ENCODE measurements at places on chromosomes 2 and 18.

DNA sequence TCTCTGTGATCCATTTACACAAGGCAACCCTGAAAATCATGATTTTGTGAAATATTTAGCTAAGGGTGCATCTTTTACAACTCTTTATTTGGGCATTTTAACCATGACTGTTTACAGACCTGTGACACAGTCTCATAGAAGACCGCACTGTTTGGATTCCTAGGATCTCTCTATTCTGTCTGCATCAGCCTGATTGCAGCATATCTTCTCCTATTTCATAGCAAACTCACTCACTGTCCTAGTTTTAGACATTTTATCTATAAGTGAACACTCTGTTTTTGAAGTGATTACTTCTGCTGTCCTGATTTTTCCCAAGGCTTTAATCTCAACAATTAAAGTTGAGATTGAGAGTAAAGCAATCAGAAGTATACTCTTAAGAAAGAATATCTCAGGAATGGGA is 56.2 kb downstream of the CAVIN2 start:
- no peak for DNase-seq

DNA sequence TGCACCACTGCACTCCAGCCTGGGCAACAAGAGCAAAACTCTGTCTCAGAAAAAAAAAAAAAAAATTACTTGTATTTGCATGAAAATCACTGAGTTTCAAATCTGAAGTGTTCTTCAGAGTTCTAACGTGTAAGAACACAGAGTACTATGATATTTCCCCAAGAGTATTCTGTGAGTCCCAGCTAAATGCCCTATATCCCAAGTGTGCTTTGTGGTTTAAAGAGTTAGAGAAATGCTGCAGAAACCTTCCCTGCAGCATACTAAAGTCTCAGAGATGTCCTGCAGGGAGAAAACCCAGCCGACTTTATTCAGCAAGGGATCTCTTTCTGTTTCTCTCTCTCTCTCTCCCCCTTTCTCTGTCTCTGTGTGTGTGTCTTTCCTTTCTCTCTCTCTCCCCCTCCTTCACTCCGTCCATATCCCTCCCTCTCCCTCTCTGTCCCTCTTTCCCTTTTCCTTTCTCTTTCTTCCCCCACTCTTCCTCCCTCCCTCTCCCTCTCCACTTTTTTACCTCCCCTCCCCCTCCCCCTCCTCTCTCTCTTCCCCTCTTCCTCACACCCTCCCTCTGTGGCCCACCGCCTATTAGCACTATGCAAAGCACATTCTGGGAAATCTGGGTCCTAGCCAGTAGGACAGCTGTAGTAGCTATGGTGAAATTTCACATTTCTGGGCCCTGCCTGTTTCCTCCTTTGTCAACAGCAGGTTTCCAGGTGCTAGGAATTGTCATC is 54.2 kb downstream of the ACTR2 start:
- no peak for DNase-seq

GRCh38 chr2:211900000-211900399 is 638.6 kb downstream of the ERBB4 start:
- DNase-seq = no peak

DNA sequence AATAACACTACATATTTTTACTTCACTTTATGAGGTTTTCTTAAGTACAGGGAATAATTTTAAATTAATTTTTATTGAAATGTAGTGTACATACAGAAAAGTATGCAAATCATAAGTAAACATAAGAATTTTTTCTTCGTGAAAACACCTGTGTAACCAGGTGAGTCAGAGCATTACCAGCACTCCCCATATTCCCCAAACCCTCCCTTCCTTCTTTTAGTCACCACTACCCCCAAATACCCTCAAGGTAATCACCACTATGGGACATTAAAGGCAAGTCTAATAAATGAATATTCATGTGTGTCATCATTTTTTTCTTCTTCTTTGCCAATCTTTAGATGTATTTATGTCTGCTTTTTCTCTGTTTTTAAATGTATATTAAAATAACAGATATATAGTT is 139.9 kb upstream of the LTBP1 start:
- DNase-seq = no peak

GRCh38 chr2:144456680-144457079 is 63.2 kb downstream of the ZEB2 start:
- DNase-seq = peak; percentile 68

GRCh38 chr2:191299010-191299409 is 53.8 kb downstream of the MYO1B start:
- DNase-seq = no peak

DNA sequence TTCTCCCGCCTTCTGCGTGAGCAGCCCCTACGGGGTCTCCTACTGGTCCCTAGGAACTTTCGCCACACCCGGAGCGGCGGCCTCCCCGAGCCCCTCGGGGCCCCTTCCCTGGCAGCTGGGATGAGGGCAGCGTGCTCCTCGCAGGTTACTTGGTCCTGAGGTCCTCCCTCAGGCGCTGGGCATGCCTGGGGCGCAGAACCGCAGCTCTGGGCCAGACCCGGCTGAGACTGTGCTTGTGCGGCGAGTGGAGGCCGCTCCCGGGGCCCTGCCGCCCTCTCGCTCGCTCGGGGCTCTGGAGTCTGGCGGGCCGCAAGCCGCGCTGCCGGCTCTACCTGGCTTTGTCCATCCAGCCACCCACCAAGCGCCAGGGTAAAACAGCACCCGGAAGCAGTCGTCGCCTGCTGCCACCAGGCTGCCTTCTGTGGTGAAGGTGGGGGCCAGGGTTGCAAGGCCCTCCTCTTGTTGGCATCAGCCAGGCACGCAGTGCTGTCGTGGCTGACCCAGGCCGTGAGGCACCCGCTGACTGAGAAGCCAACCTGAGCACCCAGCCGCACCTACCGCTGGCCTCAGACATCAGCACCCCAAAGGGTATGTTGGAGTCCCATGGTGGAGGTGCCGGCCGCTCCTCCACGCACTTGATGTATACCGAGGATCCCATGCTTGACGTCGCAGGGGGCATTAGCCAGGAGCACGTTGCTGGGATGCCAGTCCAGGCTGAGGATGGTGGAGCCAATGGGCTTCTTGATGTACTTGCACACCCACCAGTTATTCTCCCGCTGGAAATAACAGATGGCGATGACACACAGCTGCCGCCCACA is 46.1 kb upstream of the PTH2R start:
- no peak for DNase-seq

DNA sequence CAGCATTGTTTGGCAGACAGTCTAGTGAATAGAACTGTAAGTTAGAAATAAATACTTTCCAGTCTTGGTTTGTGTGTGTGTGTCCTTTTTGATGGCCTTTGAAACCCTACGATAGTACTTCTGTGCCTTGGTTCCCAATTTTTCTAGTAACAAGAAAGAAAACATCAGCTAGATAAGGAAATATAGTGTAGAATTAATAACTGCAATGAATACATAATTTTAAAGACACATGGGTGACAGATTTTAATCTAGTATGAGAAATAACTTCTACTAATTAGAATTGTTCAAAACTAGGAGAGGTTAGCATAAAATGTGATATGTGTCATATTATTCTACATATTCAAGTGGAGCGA is 44.5 kb upstream of the NEMP2 start:
- DNase-seq = no peak

DNA sequence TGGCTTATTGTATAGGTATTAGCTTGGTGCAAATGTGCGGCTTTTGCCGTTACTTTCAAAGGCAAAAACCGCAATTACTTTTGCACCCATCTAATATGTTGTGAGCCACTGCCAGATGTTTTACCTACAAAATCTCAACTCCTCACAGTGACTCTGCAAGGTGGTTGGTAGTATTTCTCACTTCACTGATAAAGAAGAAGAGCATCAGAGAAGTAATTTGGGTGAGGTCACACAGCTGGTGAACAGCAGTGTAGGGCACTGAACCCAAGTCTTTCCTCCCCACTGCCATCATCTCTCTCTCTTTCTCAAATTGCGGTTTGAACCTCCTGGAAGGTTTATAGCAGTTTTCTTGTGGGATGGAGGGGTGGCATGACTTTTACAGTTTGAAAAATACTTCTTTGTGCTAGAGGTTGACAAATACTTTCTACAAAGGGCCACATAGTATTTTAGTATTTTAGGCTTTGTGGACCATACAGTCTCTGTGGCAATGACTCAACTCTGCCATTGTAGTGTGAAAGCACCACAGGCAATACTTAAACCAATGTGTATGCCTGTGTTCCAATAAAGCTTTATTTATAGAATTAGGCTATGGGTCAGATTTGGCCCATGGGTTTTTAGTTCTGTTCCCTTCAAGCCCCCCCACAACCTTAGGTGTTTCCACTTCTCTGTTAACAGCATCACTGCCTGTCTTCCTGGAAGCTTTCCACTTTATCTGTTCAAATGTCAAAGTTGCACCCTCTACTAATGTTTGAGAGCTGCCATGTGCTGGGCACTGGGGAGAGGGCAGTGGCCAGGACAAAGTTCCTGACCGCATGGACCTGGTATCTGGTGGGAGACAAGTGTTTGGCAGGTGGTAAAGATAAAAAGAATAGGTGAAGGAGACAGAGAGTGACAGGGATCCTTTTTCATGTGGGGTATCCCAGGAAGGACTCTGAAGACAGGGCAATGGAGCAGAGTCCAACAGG is 30.1 kb downstream of the FHOD3 start:
- no peak for DNase-seq

DNA sequence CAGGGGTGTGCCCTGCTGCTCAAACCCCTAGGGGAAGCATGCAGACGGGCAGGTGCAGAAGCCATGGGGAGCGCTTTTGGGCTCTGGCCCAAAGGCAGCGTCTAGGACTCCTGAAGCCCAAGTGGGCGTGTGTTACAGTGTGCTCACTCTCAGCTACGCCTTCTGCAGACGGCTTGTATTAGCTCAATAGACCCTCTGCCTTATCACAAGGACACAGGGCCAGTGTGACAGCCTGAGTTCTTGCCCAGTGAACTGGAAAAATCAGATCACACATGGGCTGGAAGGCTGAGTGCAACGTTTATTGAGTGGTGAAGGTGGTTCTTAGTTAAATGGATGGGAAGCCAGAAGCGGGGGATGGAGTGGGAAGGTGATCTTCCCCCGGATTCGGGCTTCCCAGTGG is 210.9 kb downstream of the CDH20 start:
- no peak for DNase-seq

- DNase-seq = no peak
Observed at GRCh38 chr18:47550611-47551010, 299.2 kb upstream of the SKOR2 start.

GRCh38 chr2:235951982-235952381 is 216.2 kb downstream of the GBX2 start:
- no peak for DNase-seq

DNA sequence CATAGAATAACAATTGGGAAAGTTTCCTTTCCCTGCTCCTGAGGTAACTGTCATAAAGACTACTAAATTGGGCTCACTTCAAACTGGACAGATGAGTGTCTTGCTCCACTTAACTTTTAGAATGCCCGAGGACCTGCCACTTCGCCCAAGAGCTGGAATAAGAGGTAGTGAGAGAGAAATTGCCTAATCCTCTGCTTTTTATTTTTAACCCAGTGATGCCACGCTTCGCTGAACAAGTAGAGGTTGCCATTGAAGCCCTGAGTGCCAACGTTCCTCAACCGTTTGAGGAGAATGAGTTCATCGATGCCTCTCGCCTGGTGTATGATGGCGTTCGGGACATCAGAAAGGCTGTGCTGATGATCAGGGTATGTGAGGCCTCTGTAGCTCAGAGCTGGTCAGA is 269.4 kb upstream of the LRRTM1 start:
- no peak for DNase-seq

GRCh38 chr2:96866986-96867755 is 2.7 kb downstream of the SEMA4C start:
- no peak for DNase-seq

DNA sequence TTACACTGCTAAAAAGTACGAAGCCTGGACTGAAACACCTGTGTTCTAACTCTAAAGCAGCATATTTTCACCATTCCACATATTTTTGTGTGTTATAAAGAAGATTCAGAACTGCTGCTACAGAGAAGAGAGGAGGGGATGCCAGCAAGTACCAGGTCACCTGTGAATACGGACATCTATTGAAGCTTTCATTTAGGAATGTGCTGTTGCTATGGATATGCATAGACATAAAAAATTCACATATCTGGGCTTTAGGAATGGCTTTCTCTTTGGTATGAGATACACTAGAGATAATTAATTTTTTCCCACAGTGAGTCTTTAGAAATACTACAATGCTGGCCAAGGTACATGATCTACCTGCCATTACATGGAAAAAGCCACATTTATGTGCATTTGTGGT is 238.5 kb downstream of the WDR7 start:
- no peak for DNase-seq

DNA sequence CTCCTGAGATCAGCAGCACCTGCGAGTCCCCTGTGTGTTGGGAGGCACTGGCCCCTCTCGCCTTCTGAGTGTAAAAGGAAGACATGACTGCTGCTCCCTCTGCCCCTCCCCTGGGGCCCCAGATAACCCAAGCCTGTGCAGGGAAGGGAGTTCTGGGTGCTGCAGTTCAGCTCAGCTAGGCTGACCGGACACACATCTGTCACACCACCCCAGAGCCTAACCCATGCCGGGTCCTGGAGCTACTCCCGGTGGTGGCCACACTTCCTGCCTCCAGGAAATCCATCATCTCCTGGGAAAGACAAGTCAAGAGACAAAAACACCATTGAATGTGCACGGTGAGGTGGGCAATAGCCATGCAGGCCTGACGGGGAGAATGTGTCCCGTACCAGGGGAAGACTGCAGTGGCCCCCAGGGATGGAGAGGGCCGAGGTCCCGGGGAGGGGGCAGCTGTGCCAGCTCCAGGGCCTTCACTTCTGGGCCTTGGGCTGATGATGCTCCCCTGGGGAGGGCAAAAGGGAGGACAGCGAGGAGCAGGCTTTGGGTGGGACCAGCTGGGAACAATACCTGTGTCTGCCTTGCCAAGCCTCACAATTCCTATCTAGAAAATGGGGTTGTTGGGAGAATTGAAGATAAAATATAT is 210.6 kb downstream of the TFCP2L1 start:
- no peak for DNase-seq

DNA sequence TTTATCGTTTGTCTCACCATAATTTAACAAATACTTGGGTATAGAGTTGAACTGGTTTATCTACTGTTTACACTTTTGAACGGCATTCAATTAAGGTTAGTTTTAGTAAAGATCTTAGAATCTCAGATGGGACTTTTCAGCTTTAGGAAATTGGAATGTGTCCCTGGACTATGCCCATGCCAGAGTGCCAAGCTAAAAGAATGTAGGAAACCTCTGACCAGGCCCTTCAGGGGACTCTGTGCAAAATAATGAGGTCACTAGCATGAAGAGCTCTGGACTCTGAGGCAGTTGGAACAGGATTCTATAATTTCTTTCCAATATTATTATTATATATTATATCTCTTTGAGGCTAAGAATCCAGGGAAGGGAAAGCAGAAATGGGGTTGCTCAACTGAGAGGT is 13.5 kb downstream of the DIS3L2 start:
- DNase-seq = no peak

- peak; percentile 59 for DNase-seq
Observed at GRCh38 chr2:142174176-142174575, 43.4 kb upstream of the LRP1B start.

DNA sequence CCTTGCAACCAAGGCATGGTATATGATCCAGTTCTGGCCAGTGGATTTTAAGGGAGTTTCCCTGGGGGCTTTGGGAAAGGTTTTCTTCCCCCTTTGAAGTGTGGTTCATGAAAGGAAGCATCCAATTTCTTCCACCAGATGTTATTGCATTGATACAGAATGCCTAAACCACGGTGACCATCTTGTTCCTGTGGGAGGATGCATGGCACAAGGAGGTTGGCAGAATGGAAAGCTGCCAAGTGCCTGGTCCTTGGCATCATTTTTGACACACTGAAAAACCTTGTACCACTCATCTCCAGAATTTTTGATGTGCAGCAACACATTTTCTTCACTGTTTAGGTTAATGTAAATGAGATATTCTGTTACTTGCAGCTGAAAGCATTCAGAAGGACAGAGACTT is 55.2 kb upstream of the CXCR4 start:
- no peak for DNase-seq

GRCh38 chr2:204510709-204511420 is 34.4 kb upstream of the PARD3B start:
- DNase-seq = no peak

- no peak for DNase-seq
Observed at GRCh38 chr2:164287056-164287455, 334.2 kb downstream of the GRB14 start.

Measured in kidney glomerular epithelial cell (primary cell).